ENCODE measurements at places on chromosomes 5 and 9.

DNA sequence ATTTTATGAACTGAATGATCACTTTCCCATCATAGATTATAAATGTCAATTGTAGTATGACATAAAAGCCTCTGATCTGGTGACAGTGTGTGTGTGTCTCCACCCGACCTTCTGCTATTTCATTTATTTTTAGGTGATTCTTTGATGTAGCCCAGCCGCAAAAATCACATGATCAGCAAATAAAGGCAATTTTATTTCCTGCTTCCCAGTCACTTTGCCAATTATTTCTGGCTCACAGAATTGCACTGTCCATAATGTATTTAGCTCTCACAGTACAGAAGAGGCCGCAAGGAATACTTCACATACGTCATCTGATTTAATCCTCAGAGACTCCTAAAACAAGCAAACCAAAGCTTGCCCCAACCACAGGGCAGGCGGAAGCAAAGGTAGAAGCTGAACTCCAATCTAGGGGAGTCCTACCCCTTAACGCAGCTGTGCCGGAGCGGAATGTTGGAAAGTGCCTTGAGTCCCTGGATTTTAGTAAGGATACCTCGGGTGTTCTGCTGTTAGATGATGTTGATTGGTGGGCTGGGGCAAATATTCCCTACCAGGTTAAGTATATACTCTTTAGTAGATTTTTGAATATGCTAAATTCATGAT, 384.0 kb upstream of the IRX4 start:
- DNase-seq = no peak

- DNase-seq = no peak
Observed at GRCh38 chr9:100196215-100196614, 97.2 kb downstream of the INVS start.

DNA sequence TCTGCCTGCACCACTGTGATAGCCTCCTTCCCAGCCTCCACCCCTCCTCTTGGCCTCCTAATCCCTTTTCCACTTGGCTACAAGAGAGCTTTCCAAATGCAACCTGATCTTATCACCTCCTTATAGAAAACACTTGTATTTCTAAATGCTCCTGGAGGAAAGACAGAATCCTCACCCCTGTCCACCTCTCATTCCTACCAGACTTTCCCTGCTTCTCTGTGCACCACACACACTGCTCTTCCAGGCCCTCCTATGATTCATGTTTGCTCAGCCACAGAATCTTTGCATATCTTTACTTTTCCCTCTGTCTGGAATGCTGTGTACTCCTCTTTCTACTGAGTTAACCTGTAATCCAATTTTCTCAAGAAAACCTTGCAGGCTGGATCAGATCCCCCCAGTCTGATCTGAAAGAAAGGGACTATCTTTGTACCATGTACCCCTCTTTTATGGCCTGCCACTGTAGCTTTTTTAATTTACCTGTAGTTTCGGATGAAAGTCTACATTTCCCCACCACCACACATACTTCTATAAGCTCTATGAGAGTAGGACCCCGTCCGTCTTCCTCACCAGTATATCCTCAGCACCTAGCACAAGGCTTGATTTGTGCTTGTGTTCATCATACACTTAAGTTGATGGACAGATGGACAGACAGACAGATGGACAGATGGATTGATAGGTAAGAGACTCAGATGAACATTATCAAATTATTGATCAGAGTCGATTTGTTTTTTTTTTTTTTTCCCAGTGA, 95.3 kb downstream of the GALNT10 start:
- DNase-seq = no peak

- DNase-seq = no peak
Observed at GRCh38 chr5:131563434-131564228, 71.4 kb downstream of the RAPGEF6 start.

DNA sequence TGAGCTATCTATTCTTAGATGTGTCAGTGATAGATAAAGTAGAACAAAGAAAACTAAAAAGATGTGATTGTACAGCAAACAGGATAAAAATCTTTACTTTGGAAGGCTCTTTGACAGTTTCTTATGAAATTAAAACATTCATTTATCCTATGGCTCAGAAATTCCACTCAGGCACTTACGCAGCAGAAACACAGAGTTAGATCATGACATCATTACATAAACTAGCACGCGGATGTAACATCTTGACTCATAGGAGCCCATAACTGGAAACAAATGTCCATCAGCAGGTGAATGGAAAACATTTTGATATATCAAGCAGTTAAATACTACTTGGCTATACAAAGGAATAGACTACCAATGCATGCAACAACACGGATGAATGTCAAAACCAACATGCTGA, 45.3 kb downstream of the ICE1 start:
- no peak for DNase-seq

DNA sequence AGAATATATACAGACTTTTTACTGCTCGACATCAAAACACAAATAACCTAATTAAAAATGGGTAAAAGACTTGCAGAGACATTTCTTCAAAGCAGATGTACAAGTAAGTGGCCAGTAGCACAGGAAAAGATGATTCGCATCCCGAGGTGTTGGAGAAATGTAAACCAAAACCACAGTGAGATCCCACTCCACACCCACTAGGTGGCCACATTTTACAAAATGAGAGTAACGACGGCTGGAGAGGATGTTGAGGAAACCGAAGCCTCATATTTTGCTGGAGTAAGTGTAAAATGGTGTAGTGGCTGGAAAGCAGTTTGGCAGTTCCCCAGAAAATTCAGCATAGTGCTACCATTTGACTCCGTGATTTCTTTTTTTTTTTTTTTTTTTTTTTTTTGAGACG, 21.3 kb upstream of the GBGT1 start:
- DNase-seq = peak; percentile 75

GRCh38 chr5:165029099-165029870, 1523.9 kb downstream of the MAT2B start:
- DNase-seq = peak; percentile 68

DNA sequence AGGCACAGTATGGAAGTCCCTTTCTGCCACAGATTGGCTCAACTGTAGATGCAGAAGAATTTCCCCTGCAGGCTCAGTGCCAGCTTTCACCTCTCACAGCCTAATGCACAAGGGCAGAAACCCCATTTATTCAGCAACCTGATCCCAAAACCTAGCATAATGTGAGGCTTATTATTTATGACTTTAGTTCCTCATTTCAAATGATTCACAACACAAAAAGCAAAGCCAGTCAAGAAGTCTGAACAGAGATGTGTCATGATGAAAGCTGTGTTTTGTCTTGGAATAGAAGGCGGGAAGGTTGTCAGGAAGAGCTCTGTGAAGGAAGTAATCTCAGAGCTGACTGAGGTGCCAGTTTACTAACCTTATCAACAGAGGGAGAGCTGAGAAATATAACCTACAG, 369.7 kb downstream of the LRRC70 start:
- DNase-seq = no peak

Data from suppressor macrophage (primary cell).